ENCODE measurements at places on chromosomes 3 and 15. TPM values are rescaled to one million over a fixed set of nuclear protein-coding genes. Genes with fewer than 3 reads are reported as not detected.

ADAMTS9 gene
- total RNA-seq, result 5.8 TPM

CPLX3 gene
- not detected for total RNA-seq

MLH1 gene
- total RNA-seq, result 44.1 TPM

XIRP1 gene
- total RNA-seq, result not detected

ARHGAP31 gene
- 20.6 TPM for total RNA-seq

C3orf70 gene
- total RNA-seq, result 1.3 TPM

GP9 gene
- total RNA-seq, result not detected

GOLGA8H gene
- total RNA-seq, result 0.65 TPM

TRH gene
- total RNA-seq, result not detected

LRCH3 gene
- 74.3 TPM for total RNA-seq

SLC49A4 gene
- 38.9 TPM for total RNA-seq

CFAP44 gene
- total RNA-seq, result 3.0 TPM

SLC25A36 gene
- 82.2 TPM for total RNA-seq

Data from hair follicle dermal papilla cell (primary cell).